PC-3 (cell line): ENCODE measurements at places on chromosomes 3 and 15. TPM values are rescaled to one million over a fixed set of nuclear protein-coding genes. Genes with fewer than 3 reads are reported as not detected.

The ANKDD1A gene
- 5.8 and 8.9 TPM in 2 replicates for total RNA-seq

The GPR171 gene
- total RNA-seq: not detected in 2 replicates

The CCRL2 gene
- total RNA-seq: 5.5 and 6.0 TPM in 2 replicates

The ALG1L2 gene
- total RNA-seq: not detected in 2 replicates

The MYH15 gene
- total RNA-seq: 2.4 and 2.8 TPM in 2 replicates

The SLC35G2 gene
- total RNA-seq: 1.8 and 3.7 TPM in 2 replicates

The TJP1 gene
- total RNA-seq: 67.0 and 102 TPM in 2 replicates

The GCSAM gene
- not detected in 2 replicates for total RNA-seq

The IGSF10 gene
- total RNA-seq: 0.12 and 0.66 TPM in 2 replicates

The TMEM43 gene
- total RNA-seq: 78.6 and 83.1 TPM in 2 replicates

The STRIT1 gene
- total RNA-seq: not detected in 2 replicates

The ATP8B4 gene
- total RNA-seq: not detected in 2 replicates

The SLC24A5 gene
- not detected in 2 replicates for total RNA-seq

The PRR20G gene
- total RNA-seq: not detected in 2 replicates

The CHCHD4 gene
- total RNA-seq: 39.5 and 43.3 TPM in 2 replicates

The RPUSD2 gene
- total RNA-seq: 22.2 and 24.4 TPM in 2 replicates

The ISLR gene
- not detected in 2 replicates for total RNA-seq

The CCDC80 gene
- 17.0 and 20.4 TPM in 2 replicates for total RNA-seq

The ZIC1 gene
- total RNA-seq: not detected in 2 replicates

The LIPH gene
- total RNA-seq: 0.35 and 1.0 TPM in 2 replicates

The PROS1 gene
- 5.5 and 5.8 TPM in 2 replicates for total RNA-seq

The HYAL1 gene
- 0.23 and 1.3 TPM in 2 replicates for total RNA-seq

The MCTP2 gene
- 6.2 and 9.8 TPM in 2 replicates for total RNA-seq

The MYZAP gene
- 3.5 and 6.0 TPM in 2 replicates for total RNA-seq

The AMIGO3 gene
- total RNA-seq: 1.8 and 2.1 TPM in 2 replicates

The TMEM212 gene
- not detected in 2 replicates for total RNA-seq

The CTXND1 gene
- not detected in 2 replicates for total RNA-seq

The IMPG2 gene
- 0.17 and 0.18 TPM in 2 replicates for total RNA-seq

The IGF1R gene
- total RNA-seq: 3.8 and 15.8 TPM in 2 replicates
